ENCODE measurements at places on chromosomes 1 and 21.

- DNase-seq: no peak
Measured at GRCh38 chr1:247962911-247963588, 2.0 kb upstream of the OR2AK2 start.

- DNase-seq: no peak
Measured at GRCh38 chr21:34331726-34332125, 32.1 kb upstream of the KCNE2 start.

GRCh38 chr1:234281826-234282489 is 91.3 kb upstream of the COA6 start:
- peak; percentile 44 for DNase-seq

DNA sequence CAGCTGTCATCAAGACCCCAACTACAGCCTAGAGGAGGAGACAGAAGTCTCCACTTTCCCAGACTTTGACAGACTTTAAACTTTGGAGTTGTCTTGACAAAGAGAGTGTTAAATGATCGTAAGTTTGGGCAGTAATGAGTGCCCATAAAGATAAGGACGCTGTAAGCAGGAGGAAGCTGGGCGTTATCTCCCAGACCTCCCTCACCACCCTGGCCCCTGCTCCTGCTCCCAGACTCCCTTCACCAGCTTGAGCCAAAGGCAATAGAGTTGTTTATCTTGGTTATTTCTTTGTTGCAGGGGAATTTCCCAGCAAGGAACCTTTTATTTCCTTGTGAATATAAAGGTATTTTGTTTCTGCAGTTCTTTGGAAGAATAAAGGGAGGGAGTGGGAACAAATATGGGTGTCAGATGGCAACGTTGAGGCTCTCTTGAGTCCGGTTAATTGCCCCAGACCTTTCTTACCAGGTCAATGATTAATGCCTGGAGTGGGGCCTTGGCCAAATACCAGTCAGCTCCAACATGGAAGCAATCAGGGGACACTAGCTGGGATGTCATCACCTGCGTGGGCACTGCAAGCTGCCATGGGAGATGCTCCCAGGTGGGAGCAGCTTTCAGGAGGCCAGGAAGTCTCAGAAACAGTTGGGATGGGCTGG is 4.4 kb downstream of the PIGR start:
- no peak for DNase-seq

DNA sequence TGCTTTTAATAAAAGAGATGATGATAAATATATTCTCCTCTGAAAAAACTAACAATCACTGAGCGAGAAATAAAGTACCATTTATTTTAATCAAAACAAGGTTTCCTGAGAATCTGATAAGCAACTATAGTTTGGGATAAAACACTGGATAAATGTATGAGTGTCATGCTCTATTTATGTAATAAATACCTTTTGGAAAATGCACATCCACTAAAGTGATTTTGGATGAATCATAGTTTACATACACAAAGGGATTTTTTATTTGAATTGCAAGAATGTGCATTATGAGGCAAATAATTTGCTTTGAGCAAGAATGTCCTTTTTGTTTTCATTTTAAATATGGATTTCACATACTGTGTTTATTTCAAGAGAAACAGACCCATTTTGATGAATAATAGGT is 1483.5 kb downstream of the MRPL39 start:
- no peak for DNase-seq

DNA sequence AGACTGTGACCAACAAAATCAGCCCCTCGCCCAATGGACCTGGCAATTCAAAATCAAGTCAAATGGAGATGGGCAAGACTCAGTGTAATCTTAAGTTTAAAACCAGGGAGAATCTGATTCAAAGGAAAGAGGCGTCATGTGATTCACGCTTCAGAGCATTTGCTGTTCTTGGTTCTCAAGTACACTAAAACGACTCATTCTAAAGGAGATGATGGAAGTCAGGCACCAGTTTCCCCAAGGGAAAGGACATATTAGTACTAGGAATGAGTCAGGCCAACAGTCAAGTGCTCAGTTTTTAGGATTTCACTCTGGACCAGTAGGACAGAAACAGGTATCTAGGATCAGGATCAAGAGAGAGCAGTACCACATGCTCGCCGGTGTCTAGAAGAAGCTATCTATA is 429.6 kb downstream of the PLPP3 start:
- no peak for DNase-seq

DNA sequence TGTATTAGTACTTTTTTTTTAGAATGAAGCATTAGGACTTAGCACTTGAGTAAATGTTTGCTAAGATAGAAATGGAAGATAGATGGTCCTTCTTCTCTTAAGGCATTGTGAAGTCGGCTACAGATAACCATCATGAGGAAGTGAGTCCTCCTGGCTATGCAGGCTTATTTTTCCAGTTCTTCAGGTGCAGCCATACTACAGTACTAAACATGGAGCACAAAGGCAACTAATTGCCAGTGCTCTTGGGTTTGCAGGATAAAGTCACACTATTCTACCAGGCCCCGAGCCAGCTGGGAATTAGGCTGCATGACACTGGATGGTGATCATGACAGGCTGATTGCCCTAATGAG is 197.3 kb upstream of the SGIP1 start:
- DNase-seq: no peak

DNA sequence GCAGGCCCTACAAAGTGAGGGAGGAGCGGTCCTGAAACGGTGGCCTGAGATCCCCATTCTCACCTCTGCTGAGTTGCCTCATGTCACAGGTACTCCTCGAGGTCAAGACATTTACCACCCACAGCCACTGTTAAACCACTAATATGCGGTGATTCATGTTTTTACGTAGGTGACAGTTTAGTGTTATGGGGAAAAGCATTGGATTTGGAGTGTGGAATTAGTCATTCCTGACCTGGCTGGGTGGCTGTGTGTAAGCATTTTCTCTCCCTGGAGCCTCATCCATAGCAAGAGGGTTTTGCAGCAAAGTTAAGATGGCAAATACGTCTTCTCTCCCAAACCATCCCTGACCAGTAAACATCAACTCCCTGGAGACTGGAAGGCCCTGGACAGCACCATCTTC is 57.8 kb upstream of the KCNJ6 start:
- DNase-seq: no peak

DNA sequence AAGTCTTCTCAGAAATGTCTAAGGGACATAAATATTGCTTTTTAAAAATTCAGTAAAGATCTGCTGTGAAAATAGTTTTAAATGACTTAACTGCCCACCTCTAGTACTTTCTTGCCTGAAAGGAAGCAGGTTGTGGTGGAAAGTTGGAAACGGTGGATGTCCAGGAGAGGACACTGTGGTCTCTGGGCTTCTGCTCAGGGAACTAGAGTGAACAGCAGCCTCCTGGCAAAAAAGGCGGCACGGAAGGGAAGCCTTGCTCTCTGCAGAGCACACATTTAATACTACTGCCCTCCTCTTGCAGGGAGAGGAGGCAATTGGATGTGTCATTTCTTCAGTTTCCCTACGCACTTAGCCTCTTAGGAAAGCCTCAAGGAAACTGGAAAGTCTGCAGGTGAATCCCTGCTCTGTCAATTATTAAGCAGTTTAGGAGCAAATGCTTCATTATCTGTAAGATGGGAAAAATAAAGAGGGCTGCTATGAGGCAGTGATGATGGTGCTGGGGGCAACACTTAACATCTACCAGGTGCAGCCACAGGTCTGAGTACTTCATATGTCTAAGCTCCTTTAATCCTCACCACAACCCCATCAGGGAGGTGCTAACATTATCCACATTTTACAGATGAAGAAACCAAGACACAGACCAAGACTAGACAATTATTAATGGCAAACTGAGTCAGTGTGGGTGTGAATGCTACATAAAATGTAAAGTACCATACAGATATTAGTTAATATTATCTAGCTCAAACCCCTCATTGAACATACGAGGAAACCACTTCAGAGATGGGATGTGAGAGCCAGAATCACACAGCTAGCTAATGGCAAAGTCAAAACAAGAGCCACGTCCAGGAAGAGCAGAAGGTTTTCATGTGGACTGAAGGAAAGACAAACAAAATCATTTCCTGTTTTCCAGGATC is 108.9 kb upstream of the ADAR start:
- DNase-seq: peak; percentile 28

DNA sequence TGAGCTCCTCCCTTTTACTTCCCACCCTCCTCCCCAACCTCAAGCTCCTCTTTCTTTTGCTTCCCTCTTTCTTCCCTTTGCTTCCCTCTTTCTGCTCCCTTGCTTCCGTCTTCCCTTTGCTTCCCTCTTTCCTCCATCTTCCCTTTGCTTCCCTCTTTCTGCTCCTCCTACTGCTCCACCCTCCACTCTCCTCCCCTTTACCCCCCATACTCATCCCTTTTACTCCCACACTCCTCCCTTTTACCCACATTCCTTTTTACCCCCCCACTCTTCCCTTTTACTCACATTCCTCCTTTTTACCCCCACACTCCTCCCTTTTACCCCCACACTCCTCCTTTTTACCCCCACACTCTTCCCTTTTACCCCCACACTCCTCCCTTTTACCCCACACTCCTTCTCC is 30.2 kb downstream of the PGBD5 start:
- no peak for DNase-seq

DNA sequence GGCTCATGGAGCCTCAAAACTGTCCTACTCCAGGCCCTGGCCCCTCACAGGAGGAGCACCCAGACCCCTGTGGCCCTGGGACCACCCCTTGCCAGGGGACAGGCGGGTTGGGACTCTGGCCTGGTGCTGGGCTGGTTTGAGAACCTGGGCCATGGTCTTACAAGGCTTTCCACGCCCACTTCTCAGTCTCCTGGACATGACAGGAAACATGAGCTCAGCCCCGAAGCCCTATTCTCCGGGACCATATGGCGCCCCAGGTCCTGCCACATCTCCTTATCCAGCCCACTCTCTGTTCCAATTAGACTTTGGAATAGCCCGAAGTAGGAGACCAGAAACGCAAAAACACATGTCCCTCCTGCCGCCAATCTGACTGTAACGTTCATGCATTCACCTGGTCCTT is 47.9 kb downstream of the KCNAB2 start:
- no peak for DNase-seq

DNA sequence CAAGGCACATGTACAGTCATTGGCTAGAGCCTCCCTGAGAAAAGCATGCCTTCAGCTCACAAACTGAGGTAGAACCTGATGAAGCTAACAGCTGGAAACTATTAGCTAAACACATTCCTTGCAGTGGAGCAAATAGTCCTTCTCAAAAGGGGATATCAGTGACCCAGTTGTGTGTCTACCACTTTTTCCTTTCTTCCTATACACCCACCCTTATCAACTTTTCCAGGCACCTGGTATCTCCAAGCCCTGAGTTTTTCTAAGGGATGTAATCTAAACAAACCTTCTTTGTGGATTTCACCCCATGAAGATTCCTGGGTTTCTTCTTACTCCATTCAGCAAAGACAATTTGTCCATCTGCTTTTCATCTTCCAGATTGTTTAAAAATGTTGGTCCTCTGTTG is 10.5 kb upstream of the ZSWIM5 start:
- no peak for DNase-seq
